ENCODE measurements at places on chromosomes 11 and 22. TPM values are rescaled to one million over a fixed set of nuclear protein-coding genes. Genes with fewer than 3 reads are reported as not detected.

GRCh38 chr11:1922481-1923081, 3.1 kb downstream of the TNNT3 start:
- no peak overlapping the region for H3K27ac ChIP-seq
- H3K4me1 ChIP-seq, result no peaks in the 10 kb centered on the region
- H3K4me3 ChIP-seq, result no peak overlapping the region
- H3K36me3 ChIP-seq, result no peaks in the 10 kb centered on the region
- H3K27me3 ChIP-seq, result no peaks in the 10 kb centered on the region

GRCh38 chr11:126815111-126815510, 185.5 kb downstream of the KIRREL3 start:
- no peaks in the 10 kb centered on the region for H3K36me3 ChIP-seq
- H3K4me3 ChIP-seq, result no peak overlapping the region
- no peak for DNase-seq
- H3K27ac ChIP-seq, result no peak overlapping the region

DNA sequence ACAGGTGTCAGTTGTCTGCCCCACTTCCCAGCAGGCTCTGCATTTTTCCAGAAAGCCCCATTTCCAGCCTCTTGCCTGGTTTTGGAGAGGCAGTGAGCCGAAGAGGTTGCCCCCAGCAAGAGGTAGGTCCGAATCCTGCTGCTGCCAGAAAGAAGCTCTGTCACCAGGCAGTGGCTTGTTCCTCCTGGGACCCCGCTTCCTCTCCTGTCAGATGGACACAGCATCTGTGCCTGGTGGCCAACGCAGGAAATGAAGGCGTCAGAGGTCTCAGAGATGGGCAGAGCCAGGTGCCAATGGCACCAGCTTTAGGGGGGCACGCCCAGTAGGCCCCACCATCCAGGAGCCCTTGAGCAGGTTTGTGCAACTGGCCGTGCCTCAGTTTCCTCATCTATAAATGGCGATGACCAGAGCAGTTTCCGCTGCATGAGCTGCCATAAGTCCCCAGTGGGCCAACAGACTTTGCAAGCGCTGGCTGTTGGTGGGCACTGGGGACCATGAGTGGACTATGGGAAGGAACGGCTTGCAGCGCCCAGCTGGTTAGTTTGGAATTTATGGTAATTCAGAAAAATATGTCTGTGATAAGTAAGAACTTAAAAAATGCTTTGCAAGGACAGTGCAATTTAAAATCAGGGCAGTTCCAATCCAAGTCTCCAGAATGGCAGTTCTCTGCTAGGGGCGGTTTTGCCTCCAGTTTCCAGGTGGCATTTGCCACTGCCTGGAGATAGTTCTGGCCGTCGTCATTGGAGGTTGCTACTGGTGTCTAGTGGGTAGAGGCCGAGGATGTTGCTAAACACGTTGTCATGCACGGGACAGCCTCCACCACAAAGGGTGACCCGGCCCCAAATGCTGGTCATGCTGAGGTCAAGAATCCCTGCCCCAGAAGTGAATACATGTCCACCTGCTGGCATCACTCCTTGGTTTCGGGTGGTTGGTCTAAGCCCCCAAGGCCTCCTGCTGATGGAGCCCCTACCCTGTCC, 2.3 kb upstream of the OSBPL5 start:
- no peak overlapping the region for H3K4me3 ChIP-seq
- no peak overlapping the region for H3K27ac ChIP-seq
- peaks cover 39% of the 10 kb centered on the region for H3K4me1 ChIP-seq
- no peaks in the 10 kb centered on the region for H3K27me3 ChIP-seq

- H3K27me3 ChIP-seq, result no peaks in the 10 kb centered on the region
- no peaks in the 10 kb centered on the region for H3K36me3 ChIP-seq
- peak overlapping the region; percentile 16 for H3K27ac ChIP-seq
- H3K4me1 ChIP-seq, result peaks cover 16% of the 10 kb centered on the region
- no peak overlapping the region for H3K4me3 ChIP-seq
- peak; percentile 29 for DNase-seq
These were observed 70.8 kb downstream of the WNT7B start for GRCh38 chr22:45905924-45906865.

DNA sequence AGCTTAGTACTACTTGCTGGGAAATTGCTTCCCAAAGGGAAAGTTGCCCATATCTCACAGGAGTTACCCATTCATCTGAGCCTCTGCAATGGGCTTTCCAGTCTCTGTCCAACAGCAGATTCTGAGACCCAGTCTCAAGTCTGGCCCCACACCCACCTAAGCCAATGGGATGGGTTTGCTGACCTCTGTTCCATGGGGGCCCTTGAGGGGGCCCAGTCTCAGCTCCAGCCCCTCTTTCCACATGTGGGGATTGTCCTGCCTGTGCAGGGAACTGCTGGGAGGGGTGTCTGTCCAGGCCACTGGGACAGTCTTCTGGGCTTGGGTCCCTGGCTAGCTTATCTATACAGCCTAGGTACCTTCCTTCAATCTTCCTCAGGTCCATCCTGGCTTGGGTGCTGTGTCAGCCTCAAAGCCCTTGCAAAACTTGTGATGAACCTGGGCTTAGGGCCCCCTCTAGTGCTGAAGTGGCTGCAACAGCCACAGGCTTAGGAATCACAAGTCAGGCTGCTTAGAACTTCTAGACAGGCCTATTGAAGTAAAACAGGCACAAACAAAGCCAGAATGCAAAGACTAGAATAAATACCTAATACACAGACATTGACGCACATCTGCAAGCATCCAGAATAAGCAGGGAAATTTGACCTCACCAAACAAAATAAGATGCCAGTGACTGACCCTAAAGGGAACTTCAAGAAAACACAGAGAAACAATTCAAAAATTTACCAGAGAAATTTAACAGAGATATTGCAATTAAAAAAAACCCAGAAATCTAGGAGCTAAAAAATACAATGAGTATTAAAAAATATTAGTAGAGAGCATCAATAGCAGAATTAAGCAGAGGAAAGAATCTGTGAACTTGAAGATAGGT, 11.7 kb upstream of the PATL1 start:
- H3K36me3 ChIP-seq, result no peaks in the 10 kb centered on the region
- H3K27ac ChIP-seq, result no peak overlapping the region
- peak; percentile 74 for DNase-seq
- no peaks in the 10 kb centered on the region for H3K27me3 ChIP-seq
- no peak overlapping the region for H3K4me3 ChIP-seq

The CRACR2B gene
- 134 TPM for total RNA-seq

DNA sequence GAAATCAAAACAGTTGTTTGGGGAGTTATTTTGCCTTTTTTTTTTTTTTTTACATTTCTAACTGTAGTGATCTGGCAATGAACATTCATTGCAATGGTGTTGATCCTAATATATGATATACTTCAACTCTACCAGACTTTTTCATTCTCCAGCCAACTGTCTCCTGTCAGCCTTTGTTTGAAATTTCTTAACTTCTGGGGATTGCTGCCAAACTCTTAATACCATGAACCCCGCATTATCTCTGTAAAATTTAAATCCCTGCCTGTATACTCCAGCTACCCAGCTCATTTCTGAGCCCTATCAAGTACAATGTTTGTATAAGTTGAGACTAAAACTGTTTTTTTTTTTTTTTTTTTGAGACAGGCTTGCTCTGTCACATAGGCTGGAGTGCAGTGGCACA, 280.7 kb downstream of the TTC28 start:
- peaks cover 10% of the 10 kb centered on the region for H3K4me1 ChIP-seq
- no peaks in the 10 kb centered on the region for H3K27me3 ChIP-seq
- no peak overlapping the region for H3K27ac ChIP-seq
- no peak for DNase-seq
- H3K4me3 ChIP-seq, result no peak overlapping the region

DNA sequence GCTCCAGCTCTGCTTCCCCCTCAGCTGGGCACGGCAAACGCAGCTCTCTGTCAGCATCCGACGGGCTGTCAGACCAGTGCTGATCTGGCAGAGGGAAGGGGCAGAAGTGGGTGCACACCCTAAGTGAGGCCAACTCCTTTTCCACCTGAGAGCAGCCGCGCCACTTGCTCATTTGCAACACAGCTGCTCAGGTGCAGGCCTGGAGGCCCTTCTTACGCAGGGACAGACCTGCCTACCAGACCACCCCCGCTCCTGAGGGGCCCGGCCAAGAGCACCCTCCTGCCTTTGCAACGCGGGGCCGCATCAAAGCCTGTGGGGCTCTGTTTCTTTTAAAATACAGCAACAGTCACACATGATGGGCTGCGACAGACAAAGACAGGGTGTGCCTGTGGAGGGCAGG, 47.8 kb upstream of the BID start:
- DNase-seq, result no peak
- no peaks in the 10 kb centered on the region for H3K4me1 ChIP-seq
- H3K27ac ChIP-seq, result no peak overlapping the region
- no peaks in the 10 kb centered on the region for H3K27me3 ChIP-seq
- no peak overlapping the region for H3K4me3 ChIP-seq
- H3K36me3 ChIP-seq, result no peaks in the 10 kb centered on the region

- no peaks in the 10 kb centered on the region for H3K4me1 ChIP-seq
- H3K4me3 ChIP-seq, result no peak overlapping the region
- H3K36me3 ChIP-seq, result no peaks in the 10 kb centered on the region
- DNase-seq, result no peak
- no peak overlapping the region for H3K27ac ChIP-seq
- no peaks in the 10 kb centered on the region for H3K27me3 ChIP-seq
These were observed 130.1 kb upstream of the DDI1 start for GRCh38 chr11:103906291-103906867.

Data from body of pancreas (tissue), 4 donors.